ENCODE measurements at places on chromosomes 3 and 15. TPM values are rescaled to one million over a fixed set of nuclear protein-coding genes. Genes with fewer than 3 reads are reported as not detected.

The SNX22 gene
- 0.18 TPM for total RNA-seq

- DNase-seq = no peak
Observed at GRCh38 chr15:39110336-39110735, 470.5 kb upstream of the THBS1 start.

The CDCP1 gene
- 13.6 TPM for total RNA-seq

- DNase-seq = no peak
Observed at GRCh38 chr3:186095561-186096081, 13.3 kb downstream of the ETV5 start.

The WDR73 gene
- 41.2 TPM for total RNA-seq

GRCh38 chr3:99394831-99395778 lies 243.3 kb upstream of the COL8A1 start:
- DNase-seq = peak; percentile 33

GRCh38 chr3:189222927-189223636 lies 51.3 kb downstream of the TPRG1 start:
- no peak for DNase-seq

DNA sequence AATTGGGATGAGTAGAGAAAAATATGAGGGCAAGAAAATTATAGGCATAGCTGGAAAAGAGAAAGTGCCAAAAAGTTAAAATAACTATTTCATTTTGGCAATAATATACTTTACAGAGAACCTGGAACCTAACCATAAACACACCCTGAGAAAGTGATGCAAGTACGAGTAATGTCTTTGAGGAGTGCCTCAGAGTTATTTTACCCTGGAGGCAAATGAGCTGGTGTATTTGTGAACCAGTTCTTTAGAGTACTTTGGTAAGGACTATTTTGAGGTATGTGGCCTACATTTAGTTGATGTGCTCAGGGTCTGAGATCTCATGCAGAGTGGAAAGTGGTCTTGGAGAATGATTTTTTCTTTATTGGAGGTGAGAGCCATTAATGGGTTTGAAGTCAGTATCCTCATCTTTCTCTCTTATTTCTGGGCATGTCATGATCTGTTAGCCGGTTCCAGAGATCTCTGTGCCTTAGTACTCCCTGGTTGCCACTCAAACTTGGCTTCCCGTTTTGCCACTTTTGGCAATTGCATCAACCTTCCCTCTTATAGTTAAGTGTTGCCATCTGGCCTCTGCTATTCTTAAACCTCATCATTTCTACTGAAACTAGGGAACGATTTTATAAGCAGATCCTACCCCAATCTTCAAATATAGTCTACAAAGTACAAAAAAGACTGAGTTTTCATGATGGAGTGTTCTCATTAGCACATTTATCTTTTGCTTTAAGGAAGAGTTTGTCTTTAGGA lies 145.7 kb downstream of the EPHA6 start:
- DNase-seq = no peak

Data from HT-29 (cell line).